ENCODE measurements at places on chromosomes 5 and 9.

GRCh38 chr5:133225671-133226152 is 173.9 kb downstream of the HSPA4 start:
- H3K27ac ChIP-seq, result no peak overlapping the region
- H3K27me3 ChIP-seq, result peaks cover 8% of the 10 kb centered on the region
- no peak for DNase-seq
- H3K36me3 ChIP-seq, result no peaks in the 10 kb centered on the region
- H3K4me1 ChIP-seq, result no peaks in the 10 kb centered on the region

GRCh38 chr5:40991168-40991980 is 79.8 kb downstream of the MROH2B start:
- no peaks in the 10 kb centered on the region for H3K4me1 ChIP-seq
- H3K4me3 ChIP-seq, result no peak overlapping the region
- peaks cover 2% of the 10 kb centered on the region for H3K27me3 ChIP-seq
- DNase-seq, result no peak

DNA sequence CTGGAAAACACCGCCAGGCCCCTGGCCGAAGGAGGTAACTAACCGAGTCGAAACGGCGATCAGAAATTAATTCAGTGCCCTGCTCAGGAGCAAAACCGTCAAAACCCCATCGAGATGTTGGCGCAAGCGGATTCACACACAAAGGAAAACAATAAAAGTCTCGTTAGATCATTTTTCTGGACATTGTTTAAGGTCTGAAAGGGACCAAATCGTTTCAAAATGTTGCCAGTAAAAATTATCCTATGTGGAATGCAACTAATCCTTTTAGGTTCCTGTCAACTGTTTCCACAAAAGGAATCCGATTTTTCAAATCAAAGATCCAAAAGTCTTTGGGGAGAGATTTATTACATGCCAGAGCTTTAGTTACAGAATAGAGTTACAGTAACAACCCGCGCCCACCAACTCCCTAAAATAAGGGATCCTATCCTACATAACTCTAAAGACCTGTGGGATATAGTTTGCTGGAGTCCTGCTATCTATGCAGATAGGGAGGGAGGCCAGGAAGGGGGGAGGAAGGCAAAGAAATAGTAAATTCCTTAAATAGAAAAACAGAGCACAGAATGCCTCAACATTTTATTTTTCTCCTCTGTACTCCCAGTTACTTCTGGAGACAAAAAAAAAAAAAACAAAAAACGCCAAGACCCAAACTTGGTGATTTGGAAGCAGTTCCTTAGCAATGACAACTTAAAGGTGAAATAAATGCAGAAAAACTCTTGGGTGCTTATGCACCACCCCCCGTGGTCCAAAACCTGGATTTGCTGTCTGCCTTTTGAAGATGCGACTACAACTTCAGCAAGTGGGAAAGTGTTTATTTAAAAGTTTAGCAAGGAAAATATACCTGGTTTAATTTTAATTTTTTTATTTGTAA is 10.6 kb downstream of the FOXD1 start:
- H3K36me3 ChIP-seq, result no peaks in the 10 kb centered on the region
- H3K4me1 ChIP-seq, result peaks cover 6% of the 10 kb centered on the region
- peaks cover 84% of the 10 kb centered on the region for H3K27me3 ChIP-seq

GRCh38 chr9:81676395-81676794 is 13.0 kb downstream of the TLE1 start:
- H3K36me3 ChIP-seq, result no peaks in the 10 kb centered on the region
- no peak overlapping the region for H3K4me3 ChIP-seq
- DNase-seq, result no peak
- H3K27me3 ChIP-seq, result no peaks in the 10 kb centered on the region

- H3K4me1 ChIP-seq, result peaks cover 73% of the 10 kb centered on the region
- no peaks in the 10 kb centered on the region for H3K27me3 ChIP-seq
- no peak overlapping the region for H3K27ac ChIP-seq
- no peak for DNase-seq
- peaks cover 57% of the 10 kb centered on the region for H3K36me3 ChIP-seq
Measured at GRCh38 chr5:96968074-96968473, 32.2 kb downstream of the LNPEP start.

- no peak overlapping the region for H3K27ac ChIP-seq
- DNase-seq, result no peak
- no peak overlapping the region for H3K4me3 ChIP-seq
- no peaks in the 10 kb centered on the region for H3K27me3 ChIP-seq
- peaks cover 2% of the 10 kb centered on the region for H3K36me3 ChIP-seq
Measured at GRCh38 chr5:108935611-108936010, 187.9 kb downstream of the FER start.

DNA sequence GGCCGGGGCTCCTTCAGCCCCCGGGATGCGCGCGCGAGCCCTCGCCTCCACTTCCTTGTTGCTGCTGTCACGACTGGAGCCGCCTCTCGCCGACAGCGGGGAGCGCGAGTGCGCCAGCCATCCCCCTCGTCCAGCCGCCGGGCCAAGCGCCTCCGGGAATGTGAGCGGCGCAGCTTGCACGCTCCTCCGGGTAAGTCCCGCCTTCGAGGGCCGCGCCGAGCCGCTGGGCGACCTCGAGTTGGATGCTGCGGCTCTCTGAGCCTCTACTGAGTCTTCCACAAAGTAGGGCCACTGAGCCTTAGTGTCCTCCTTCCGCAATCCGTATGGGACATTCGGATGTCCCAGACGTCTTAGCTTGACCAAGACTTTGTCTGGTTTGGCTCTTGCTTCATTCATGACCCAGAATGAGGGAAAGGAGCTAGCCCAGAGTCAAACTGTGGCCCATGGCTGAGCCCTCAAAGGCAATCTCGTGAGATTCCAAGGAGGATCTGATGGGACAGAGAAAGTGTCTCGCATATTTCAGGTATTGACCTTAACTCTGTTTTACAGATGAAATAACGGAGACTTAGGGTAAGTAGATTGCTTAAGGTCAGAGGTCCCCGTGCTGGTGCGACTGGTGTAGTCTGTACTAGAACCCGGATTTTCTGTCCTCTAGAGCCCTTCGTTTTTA is 586 bp downstream of the HMGXB3 start:
- no peaks in the 10 kb centered on the region for H3K27me3 ChIP-seq
- H3K27ac ChIP-seq, result peak overlapping the region; percentile 96
- peak; percentile 40 for DNase-seq
- peaks cover 30% of the 10 kb centered on the region for H3K36me3 ChIP-seq

DNA sequence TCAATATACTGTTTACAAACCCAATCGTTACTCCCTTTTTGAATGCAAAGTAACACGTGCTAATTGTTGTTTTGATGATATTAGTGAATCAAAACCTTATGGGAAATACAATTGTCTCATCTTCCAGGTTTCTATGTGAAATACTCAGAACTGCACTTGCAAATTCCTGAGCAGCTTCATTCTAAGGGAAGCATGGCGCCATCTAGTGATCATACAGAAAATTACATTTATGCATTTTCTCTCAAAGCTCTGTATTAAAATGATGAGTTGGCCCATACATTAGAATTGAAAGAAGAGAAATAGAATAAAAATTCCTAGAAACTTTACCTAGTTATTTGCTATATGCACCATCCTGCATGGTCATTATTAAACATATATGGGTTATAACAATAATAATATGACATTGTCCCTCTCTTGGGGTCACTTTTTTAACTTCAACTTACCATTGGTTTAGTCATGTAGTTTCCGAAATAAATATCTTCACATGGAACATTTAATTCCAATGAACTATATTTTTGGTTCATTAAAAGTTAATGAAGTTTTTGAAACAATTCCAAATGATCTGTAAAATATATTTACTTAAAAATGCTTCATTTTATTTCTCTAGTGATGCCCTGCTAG is 220.0 kb downstream of the PDE4D start:
- peaks cover 10% of the 10 kb centered on the region for H3K27me3 ChIP-seq
- H3K36me3 ChIP-seq, result no peaks in the 10 kb centered on the region
- H3K4me3 ChIP-seq, result no peak overlapping the region
- peak; percentile 17 for DNase-seq
